D721Med (cell line): ENCODE measurements at places on chromosomes 6 and 20.

DNA sequence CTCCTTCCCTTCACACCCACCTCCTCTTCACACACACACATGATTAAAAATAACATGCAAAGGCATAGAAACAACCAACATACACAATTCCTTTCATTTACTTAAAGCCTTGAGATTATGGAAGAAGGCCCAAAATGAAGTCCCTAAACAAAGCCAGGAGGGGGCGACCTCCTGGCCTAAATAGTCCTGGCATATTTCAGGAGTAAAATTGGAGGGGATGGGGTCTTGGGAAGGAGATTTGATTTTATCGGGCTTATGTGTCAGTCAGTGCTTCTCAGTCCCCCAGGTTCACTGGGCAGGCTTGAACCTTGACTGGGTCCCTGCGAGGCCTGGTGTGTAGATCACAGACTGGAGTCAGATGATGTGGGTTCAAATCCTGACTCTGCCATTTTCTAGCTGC, 266.4 kb downstream of the SAMD5 start:
- DNase-seq, result no peak

- no peak for DNase-seq
These were observed 6.4 kb downstream of the TPMT start for GRCh38 chr6:18148304-18149025.

DNA sequence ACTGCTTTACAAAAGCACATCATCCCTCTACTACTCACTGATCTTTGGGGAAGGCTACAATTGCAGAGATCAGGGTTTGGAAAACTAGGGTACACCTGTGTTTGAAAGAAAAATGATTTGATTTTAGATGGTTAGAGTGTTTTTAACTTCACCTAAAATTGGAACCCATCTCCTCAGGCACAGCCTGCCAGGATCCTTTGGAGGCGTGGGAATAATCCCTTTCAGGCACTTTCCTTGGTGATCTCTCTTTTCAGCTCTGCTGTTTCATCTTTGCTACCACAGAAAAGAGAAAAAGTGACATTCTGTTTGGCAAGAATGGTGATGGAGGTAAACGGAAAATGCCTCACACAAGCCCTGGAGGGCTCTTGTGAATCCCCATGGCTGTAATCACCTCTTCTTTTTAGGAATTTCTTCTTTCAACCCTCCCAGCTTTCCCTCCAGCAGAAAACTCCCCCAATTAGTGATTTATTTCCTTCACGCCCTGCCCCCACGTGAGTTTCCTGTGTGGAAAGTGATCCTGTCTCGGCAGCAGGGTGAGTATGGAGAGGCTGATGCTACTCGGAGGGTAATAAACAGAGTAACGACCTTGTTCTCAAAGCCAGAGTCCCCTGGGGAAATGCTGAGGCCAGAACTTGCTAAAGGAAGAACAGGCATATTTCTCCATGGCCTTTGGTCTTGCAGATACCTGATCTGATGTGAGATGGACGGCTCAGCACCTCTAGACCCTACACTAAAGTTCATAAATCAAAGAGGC, 9.2 kb downstream of the KCNG1 start:
- DNase-seq, result no peak

GRCh38 chr6:21107796-21108195, 485.8 kb upstream of the SOX4 start:
- DNase-seq, result no peak

DNA sequence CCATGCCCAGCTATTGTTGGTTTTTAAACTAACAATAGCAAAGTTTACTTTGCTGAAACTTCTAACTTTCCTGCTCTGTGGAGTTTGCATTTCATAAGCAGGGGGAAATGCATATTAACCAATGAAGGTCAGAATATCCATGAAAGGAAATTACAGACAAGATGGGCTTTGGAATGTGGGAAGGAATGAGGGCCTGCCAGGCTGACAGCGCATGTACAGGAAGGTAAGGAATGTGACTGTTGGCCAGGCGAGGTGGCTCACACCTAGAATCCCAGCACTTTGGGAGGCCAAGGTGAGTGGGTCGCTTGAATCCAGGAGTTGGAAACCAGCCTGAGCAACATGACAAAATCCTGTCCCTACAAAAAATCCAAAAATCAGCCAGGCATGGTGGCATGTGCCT, 49.6 kb downstream of the CDK5RAP1 start:
- DNase-seq, result no peak

DNA sequence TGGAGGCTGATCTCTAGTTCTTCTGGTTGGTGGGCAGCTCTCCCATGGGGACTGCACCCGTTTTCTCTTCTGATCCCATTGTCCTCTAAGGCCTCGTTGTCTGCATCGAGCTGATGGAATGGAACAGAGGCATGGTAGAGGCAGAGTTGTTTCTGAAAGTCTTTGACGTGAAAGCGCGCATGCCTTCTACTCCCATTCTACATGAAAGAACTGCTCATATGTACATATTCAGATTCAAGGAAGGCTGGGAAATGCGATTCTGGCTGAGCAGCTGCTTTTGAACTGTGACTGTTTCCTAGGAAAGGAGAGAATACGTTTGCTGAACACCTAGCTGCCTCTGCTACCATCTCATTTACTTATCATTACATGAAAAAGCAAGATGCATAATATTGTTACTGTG, 815.2 kb downstream of the QKI start:
- no peak for DNase-seq

- DNase-seq, result no peak
These were observed 3.5 kb upstream of the SNAI1 start for GRCh38 chr20:49979030-49979832.

DNA sequence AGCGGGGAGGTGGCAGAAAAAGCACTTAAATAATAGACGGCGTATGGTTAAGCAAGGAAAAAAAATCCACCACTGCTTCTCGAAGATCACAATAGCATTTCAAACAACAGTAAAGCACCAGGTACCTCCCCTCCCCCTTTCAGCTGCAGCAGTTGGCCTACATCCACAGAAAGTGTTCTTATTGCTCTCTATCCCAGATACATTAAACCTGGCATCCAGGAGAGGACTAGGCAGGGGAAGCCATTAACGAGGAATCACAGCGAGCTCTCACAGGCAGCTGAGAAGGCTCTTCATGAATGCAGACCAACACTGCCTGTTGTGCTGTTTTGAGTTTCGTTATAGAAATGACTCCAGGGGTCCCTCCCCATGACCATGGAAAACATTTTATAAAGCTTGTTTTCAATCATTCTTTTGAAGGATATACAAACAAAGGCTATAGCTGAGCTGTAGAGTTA, 11.8 kb downstream of the FYN start:
- DNase-seq, result no peak

DNA sequence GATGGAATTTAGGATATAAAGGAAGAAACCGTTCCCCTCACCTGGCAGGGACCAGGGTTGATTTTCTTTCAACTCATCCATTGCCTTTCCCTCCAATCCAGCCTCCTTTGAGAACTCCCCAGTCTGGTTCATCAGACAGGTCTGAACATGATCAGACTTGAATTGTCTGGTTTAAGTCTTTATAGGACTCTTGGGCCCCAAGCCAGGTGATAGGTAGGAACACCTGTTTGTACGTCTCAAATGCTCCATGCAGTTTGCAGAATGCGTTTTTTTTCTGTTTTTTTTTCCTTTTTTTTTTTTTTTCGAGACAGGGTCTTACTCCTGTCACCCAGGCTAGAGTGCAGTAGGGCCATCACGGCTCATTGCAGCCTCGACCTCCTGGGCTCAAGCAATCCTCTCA, 4.1 kb upstream of the CEP250 start:
- DNase-seq, result no peak

GRCh38 chr6:37540029-37540352, 40.3 kb upstream of the CCDC167 start:
- no peak for DNase-seq

DNA sequence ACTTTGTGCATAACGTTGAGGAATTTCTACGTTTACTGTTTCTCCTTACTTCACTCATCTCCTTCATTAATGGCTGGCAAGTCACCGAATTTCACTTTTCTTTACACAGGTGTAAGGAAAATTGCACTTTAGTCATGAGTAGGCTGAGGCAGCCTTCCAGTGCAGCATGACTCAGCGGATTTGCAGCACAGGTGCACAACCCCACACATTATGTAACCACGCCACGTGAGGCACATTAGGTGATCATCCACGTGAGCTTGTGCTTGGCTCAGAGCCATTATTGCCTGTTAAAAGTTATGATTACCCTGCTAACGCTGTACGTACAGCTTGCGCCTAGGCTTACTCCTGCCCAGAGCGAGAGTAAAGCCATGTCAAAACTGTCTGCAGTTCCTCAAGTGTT, 158.8 kb downstream of the NKAIN2 start:
- no peak for DNase-seq

DNA sequence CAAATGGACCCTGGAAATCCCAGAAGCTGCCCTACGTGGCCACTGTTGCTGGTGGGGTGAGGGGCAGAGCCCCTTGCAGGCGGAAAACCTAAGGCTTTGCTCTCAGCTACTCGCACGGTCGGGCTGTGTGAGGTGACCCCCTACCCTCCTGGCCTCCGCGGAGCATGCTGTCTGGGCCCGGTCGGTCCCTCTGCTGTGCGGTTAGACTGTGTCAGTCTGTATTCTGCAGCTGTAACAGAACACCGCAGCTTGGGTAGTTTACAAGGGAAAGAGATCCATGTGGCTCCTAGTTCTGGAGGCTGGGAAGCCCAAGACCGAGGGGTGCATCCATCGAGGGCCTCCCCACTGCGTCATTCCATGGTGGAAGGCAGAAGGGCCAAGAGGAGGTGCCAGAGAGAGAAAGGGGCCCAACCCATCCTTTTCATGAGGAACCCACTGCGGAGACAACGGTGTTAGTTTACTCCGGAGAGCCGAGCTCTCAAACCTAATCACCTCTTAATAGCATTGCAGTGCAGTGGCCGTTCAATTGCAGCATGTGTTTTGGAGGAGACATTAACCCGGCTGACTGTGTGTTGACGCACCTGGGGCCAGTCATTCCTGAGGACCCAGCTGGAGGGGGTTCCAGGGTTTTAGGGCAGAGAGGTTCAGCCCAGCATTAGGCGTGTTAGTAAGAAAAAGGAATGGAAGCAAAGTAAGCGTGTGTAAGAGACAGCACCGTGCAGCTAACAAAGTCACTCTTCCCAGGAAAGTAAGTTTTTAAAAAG, 18.3 kb downstream of the COL9A3 start:
- DNase-seq, result no peak

DNA sequence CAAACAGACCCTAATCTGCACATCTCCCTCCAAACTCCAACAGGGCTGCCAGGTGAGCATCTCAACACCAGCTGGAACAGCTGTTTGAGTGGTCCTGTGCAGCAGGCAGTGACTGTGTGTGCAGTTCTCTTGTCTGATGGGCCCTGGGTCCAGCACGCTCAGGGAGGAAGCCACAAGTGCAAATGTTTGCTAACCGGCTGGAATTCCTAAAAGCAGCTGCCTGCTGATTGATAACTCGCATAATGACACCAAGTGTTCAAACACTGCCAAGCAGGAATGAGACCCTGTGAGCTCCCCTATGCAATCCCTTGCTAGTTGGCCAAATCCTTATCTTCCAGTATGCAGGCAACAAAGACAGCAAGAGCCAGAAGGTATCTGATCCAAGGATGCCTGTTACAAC, 650.6 kb downstream of the CBLN4 start:
- no peak for DNase-seq

DNA sequence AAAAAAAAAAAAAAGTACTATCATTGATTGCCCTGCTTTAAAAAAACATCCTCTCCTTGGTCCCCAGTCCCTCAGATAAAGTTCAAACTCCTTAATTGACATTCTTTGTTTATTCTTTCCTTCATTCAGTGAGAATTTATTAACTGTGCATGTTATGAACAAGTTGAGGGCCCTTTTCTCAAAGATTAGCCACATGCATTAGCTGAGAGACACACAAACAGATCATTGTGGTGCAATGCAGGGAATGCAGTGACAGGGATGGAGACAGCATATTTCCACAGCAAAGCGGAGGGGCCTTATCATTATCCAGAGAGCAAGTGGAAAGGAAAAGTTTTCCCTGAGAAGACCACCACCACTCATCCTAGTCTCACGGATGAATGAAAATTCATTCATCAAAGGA, 21.9 kb upstream of the IPCEF1 start:
- no peak for DNase-seq

- no peak for DNase-seq
These were observed 50.2 kb upstream of the REV3L start for GRCh38 chr6:111533087-111533784.

DNA sequence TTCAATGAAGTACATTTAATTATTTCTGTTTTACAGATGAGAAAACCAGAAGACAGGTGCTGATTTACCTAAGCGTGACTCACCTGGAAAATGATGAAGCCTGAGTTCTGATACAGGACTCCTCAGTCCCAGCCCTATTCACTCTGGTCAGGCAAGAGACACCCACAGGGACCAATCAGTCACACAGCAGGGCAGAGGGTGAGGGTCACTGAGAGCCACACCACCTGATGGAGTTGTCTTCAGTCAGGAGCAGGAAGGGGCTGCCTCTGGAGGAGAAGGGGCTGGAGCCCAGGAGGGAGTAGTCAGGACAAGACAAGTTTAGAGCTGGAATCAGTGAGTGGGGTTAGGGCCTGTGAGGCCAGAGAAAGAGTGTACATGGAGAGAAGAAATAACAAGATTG, 251.2 kb upstream of the MOCS1 start:
- no peak for DNase-seq

GRCh38 chr6:150636808-150637207, 37.1 kb downstream of the PLEKHG1 start:
- no peak for DNase-seq

- DNase-seq, result no peak
These were observed 44.0 kb downstream of the RANBP9 start for GRCh38 chr6:13667655-13668054.

DNA sequence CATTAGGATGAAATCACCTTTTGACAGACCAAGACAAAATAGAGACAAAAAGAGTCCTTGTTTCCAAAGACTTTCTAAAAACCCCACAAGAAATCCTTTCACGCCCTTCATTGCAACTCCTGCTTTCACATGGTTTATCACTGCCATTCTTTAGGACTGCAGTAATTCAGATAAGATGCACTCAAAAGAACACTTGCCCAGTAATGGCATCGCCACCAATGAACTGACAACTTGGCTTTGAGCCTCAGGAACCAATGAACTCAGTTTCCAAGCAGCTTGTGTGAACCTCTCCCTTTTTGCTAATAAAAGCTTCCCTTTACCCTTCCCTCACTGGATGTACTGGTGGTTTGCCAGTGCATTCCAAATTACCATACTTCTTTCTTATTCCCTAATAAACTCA, 21.8 kb downstream of the OSTM1 start:
- DNase-seq, result no peak

GRCh38 chr6:154752022-154752421, 18.8 kb downstream of the SCAF8 start:
- DNase-seq, result no peak

GRCh38 chr20:12605751-12606150, 403.0 kb upstream of the SPTLC3 start:
- DNase-seq, result no peak

GRCh38 chr20:11980263-11980662, 62.6 kb downstream of the BTBD3 start:
- DNase-seq, result no peak

- DNase-seq, result no peak
These were observed 204.5 kb downstream of the KIF16B start for GRCh38 chr20:16368645-16369292.

DNA sequence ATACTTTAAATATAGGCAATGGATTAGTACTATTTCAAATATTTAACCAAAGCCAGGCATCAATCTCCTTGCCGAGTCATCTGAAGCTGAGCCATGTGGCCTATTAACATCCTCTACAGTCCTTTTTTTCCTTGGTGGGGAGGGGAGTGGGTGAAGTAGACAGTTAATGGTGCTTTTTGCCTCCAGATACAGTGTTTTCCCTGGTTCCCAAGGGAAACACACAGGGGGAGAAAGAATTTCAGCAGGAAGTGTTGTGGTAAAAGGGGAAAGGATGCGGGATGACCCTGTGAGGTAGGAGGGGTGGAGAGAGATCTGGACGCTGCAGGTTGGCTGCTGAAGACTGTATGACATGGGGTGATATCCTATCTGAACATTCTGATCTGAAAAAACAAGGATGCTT, 9.6 kb downstream of the CLDN20 start:
- no peak for DNase-seq
